ENCODE measurements at places on chromosomes 13 and 19.

- peak; percentile 21 for DNase-seq
- no peak overlapping the region for H3K27ac ChIP-seq
- H3K4me3 ChIP-seq, result no peak overlapping the region
- H3K27me3 ChIP-seq, result no peaks in the 10 kb centered on the region
Measured at GRCh38 chr13:74662905-74663304, 528.7 kb upstream of the KLF12 start.

DNA sequence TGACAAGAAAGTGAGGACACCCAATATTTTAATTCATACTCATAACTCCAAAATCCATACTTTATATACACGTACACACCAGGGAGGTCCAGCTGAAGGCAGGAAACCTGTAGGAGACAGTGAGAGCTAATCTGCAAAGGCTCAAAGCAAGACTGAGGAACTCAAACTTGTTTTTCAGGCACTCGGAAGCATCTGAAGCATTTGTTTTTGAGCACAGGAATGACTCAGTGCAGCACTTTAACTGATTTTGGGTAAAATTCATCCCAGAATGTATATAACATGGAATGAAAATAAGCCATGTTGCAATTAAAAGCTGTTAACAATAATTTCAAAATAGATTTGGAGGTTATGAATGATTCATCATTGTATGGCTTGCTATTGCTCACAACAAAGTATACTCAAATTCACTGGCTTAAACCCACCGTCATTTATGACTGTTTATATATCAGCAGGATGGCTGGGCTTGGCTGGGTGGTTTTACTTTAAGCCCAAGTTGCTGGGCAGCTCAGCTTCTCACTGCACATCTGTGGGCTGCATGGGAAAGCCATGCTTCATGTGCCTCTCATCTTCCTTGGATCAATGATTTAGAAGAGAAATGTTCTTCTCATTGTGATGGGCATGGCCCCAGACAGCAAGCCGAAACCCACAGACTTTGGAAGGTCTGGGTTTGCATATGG lies 177.0 kb downstream of the RFC3 start:
- no peaks in the 10 kb centered on the region for H3K27me3 ChIP-seq
- no peaks in the 10 kb centered on the region for H3K36me3 ChIP-seq
- no peaks in the 10 kb centered on the region for H3K4me1 ChIP-seq
- no peak for DNase-seq

GRCh38 chr13:30222254-30222653 lies 85.1 kb downstream of the KATNAL1 start:
- no peaks in the 10 kb centered on the region for H3K27me3 ChIP-seq
- DNase-seq, result no peak
- H3K4me3 ChIP-seq, result no peak overlapping the region
- H3K27ac ChIP-seq, result no peak overlapping the region
- no peaks in the 10 kb centered on the region for H3K36me3 ChIP-seq

GRCh38 chr13:49652355-49653305 lies 24.3 kb downstream of the ARL11 start:
- H3K36me3 ChIP-seq, result no peaks in the 10 kb centered on the region
- peak; percentile 60 for DNase-seq
- H3K4me3 ChIP-seq, result no peak overlapping the region
- no peak overlapping the region for H3K27ac ChIP-seq

- H3K4me3 ChIP-seq, result no peak overlapping the region
- no peaks in the 10 kb centered on the region for H3K4me1 ChIP-seq
- H3K27me3 ChIP-seq, result no peaks in the 10 kb centered on the region
- no peak overlapping the region for H3K27ac ChIP-seq
Measured at GRCh38 chr19:13597640-13598039, 91.4 kb upstream of the CACNA1A start.

Data from testis (tissue), 5 donors.